Stomach (tissue), 19 donors: ENCODE measurements at places on chromosomes 12 and 14. TPM values are rescaled to one million over a fixed set of nuclear protein-coding genes. Genes with fewer than 3 reads are reported as not detected.

Gene NOXRED1
- not detected for total RNA-seq

Gene AMDHD1
- total RNA-seq, result not detected

Gene RTL1
- total RNA-seq, result not detected

Gene MANSC1
- total RNA-seq, result 35.7 TPM

Gene SYCP3
- not detected for total RNA-seq

Gene KRT78
- total RNA-seq, result 0.73 TPM

Gene TMEM119
- 16.2 TPM for total RNA-seq

Gene NRL
- total RNA-seq, result 21.9 TPM

Gene PIWIL1
- not detected for total RNA-seq

Gene LGR5
- 0.58 TPM for total RNA-seq

Gene TSPAN19
- total RNA-seq, result not detected

Gene TAS2R7
- not detected for total RNA-seq

Gene TOMM20L
- not detected for total RNA-seq

Gene SLC24A4
- not detected for total RNA-seq

Gene PDZRN4
- total RNA-seq, result 0.58 TPM
